ENCODE measurements at places on chromosomes 7 and 10.

GRCh38 chr7:46089281-46089680, 168.2 kb upstream of the IGFBP3 start:
- DNase-seq = no peak

DNA sequence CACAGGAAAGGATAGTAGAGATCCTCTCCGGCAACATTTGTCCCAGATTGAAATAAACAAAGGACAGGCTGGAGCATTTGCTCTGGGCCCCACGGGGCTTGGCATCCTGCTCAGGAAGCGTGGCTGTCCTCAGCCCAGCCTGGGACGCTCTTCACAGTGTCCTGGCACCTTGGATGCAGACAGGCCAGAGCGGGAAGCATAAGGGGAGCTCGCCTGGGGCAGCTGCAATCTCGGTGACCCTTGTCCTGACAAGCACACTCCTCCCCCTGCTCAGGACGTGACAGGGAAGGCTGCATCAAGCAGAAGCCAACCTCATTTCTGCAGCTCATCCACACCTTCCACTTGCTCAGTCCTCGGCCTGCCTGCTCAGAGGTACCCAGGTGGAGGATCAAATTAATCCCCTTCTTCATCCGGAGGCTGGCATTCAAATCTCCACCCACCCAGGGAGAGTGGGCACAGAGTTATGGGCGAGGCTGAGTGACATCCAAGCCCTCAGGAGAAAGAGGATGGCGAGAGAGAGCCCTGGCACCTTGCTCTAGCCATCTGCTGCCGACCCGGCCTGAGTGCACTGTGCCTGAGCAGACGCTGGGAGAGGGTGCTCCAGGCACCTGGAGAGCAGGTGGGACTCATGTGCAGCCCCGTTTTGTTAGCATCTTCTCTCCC, 47.6 kb downstream of the ABRAXAS2 start:
- DNase-seq = no peak

- DNase-seq = no peak
Observed at GRCh38 chr7:135154734-135155133, 6.9 kb downstream of the TMEM140 start.

DNA sequence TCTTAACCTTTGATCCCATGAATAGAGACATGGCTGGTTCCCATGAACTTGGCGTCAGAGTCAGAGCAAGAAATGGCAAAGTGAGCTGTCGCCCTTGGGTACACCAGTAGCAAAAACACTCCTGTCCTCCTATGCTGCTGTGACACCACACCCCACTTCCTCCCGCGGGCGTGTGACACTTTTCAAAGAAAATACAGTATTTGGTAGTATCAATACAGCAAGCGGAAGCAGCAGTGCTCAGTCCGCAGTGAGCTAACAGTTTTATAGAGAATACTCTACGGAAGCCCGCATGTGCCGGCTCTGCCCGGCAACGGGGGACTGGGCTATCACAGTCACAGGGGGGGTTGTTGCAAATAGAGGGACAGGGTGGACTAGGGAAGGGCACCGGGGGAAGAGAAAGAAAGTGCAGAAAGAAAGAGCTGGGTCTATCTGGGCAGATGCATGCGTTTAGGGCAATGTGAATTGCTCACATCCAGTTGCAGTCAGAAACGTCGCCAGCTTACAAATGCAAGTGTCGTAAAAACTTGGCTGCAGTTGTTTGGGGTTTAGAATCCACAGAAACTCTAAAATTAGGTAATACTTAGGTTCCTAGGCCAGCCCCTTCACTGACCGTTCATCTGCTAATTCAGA, 49.8 kb downstream of the PRKCQ start:
- no peak for DNase-seq

GRCh38 chr7:98223898-98224700, 12.9 kb downstream of the BHLHA15 start:
- no peak for DNase-seq

DNA sequence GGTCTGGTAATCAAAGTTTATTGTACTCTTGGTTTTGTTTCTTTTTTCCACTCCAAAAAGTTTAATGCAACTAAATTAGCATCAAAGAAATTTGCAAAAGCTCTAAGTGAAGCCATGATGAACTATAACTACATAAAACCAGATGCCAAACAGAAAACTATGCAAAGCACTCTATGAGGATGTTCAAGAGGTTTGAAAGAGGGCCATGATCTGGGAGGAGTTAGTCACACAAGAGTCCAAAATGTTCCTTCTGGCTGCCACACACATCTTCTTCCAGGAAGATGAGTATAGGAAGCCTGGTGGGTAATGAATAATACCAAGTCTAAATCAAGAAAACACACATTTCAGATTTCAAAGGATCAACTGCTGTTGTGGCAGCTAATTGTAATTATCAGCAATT, 28.4 kb downstream of the GLI3 start:
- DNase-seq = no peak

DNA sequence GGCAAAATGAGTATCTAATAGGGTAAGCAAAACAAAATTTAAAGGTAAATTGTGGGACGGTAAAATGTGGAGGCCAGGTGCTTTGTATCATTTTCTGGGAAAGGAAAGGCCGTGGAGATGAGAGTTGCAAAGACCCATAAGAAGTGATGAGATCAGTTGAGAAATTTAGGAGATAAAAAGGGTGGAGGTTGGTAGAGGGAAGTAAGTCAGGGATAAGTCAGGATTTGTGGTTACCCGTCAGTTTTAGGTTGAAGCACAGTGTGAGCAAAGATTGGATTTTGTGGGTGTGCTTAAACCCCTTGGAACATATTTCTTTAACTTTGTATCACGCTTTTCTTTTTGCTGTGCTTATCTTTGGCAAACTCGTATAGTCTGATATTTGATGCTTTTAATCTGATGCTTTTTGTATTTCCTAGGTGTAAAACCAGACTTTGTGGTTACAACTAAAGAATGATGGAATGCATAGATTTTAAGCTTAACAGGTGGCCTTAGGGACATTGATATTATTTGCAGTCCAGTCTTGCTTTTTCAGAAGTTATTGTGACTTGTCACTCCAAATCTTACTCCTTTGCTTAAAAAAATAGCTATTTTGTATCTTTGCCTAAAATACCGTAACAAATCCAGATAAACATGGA, 1.2 kb downstream of the BTRC start:
- no peak for DNase-seq

- no peak for DNase-seq
Observed at GRCh38 chr7:77316219-77316978, 99.8 kb downstream of the GSAP start.

GRCh38 chr7:149459540-149460452, 1.1 kb downstream of the ZNF777 start:
- peak; percentile 10 for DNase-seq

DNA sequence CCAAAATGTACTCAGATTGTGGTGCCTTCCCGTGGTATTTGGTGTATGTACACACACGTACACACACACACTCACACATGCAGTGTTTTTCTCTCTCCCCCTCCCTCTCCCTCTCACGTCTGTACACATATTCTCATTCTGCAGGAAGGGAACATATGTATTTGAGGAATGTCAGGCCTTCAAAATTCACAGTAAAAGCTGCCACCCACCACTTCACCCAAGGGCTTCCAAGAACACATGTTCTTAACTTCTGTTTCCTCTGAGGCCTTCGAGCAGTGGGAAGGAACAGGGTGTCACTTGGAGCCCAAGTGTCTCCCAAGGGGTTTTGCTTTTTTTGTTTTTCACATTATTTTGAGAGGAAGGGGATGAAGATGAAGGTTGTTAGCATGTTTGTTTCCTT, 198.9 kb downstream of the TCF7L2 start:
- no peak for DNase-seq

DNA sequence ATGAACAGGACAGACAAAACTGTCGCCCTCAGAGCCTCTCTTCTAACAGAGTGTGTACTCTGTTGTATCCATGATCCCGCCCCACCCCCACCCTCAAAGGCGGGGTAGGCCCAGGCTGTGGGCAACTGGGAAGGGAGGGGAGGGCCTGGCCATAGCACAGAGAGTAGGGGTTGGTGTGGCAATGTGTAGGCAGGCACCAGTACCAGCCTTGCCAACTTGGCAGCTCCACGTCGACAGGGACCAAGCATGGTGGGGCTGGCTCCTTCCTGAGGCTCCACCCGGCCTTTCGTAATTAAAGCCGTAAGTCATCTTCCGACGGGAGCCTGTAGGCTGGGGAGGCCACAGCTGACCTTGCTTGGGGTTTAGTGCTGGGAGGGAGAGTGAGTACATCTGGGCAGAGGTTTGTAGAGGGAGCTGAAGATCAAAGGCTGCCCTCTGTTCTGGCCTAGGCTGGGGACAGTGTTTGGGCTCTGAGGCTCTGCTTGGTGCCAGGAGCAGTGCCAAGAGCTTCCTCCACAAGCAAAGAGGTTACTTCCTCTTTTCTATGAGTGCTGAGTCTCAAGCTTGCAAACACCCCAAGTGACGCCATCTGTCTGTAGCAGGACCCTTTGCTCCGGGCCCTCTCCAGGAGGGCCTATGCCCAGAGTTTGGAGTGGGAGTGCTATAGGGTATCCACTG, 121.6 kb downstream of the C10orf105 start:
- no peak for DNase-seq

Data from urothelium cell line (cell line).